ENCODE measurements at places on chromosomes 11 and 22.

DNA sequence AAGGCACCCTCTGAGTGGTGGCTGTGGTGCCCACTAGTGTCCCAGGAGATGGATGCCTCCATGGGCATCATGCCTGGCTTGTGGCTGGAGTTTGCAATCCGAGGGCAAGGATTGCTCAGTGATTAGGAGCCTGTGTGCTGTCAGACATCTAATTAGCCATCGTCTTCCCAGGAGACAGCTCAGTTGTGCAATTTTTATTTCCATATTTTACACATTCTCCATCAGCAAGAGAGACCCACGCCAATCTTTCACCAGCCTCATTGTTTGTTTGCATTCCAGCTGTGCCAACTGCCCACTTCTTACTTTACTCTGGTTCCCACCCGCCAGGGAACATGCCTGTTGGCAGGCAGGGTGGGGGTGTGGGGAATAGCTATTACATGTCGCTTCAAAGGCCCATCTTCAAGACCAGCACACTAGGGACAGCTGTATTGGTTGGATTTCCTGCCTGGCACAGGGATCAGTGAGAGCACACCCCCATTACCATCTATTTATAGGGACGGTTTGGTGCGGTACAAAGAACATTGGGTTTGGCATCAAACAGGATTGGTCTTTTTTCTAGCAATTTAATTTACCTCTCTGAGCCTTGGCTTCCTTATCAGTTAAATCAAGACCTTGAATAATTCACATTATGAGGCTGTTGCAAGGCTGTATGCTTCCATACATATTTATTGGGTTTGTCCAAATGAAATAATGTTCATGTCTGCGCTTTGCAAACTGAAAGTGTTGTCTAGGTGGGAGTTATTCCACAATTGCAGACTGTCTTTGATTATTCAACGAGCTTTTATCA, 80.7 kb upstream of the NAV2 start:
- peak; percentile 87 for DNase-seq

DNA sequence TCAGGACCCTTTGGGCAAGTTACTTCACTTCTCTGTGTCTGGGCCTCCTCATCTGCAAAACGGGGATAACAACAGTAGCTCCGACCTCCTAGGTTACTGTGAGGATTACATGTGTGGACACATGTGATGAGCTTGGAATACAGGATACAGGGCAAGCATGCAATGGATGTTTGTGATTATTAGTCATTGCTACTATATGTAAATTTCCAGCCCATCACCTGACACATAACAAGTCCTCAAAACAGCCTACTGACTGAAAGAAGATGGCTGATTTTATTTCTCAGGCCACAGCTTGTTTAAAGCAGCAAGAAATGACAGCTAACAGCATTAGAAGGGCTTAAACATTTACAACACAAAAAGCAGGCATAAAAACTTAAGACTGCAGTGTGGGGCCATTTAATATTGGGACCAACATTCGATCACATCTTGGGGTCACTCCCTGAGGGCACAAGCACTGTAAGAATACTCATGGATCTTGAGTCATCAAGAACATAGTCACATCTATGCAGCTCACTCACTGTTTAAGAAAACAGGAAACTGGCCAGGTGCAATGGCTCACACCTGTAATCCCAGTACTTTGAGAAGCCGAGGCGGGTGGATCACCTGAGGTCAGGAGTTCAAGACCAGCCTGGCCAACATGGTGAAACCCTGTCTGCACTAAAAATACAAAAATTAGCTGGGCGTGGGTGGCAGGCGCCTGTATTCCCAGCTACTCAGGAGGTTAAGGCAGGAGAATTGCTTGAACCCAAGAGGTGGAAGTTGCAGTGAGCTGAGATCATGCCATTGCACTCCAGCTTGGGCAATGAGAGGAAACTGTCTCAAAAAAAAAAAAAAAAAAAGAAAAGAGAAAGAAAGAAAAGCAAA, 49.5 kb downstream of the ABTB2 start:
- DNase-seq: peak; percentile 52

GRCh38 chr11:111908639-111909305, 2.8 kb downstream of the CRYAB start:
- DNase-seq: no peak

- DNase-seq: no peak
Measured at GRCh38 chr11:82465481-82465880, 268.2 kb downstream of the FAM181B start.

DNA sequence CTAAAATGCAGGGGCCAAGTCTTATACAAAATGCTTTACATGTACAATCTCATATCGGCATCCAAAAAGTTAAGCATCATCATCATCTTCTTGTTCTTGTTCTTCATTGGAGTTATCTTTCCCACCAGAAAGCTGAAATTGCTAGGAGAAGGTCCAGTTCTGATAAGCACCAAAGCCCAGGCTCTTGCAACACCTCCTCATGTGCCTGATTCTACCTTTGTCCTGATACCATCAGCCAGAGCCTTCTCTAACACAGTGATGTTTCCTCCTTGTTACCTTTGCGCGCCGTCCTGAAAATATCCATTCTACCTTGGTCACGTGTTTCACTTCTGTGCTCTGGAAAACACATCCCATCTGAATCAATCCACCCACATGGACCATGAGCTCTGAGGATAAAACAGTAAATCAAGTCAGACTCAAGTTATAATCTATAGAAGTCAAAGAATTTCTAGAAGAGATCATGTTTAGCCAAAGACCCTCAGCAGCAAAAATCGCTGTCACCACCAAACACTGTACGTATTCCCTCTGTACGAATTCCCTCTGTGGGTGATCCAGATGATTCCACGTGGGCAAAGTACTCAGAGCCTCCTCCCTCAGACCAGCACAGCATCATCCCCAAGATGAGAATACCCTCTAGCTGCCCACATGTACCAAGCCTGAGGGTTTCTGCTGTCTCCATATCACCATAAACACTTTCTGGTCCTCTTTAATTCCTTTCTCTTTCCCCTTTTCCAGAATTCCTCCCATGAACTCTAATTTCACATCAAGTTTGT, 19.0 kb downstream of the JAML start:
- DNase-seq: no peak
